ENCODE measurements at places on chromosomes 12 and 14. TPM values are rescaled to one million over a fixed set of nuclear protein-coding genes. Genes with fewer than 3 reads are reported as not detected.

DNA sequence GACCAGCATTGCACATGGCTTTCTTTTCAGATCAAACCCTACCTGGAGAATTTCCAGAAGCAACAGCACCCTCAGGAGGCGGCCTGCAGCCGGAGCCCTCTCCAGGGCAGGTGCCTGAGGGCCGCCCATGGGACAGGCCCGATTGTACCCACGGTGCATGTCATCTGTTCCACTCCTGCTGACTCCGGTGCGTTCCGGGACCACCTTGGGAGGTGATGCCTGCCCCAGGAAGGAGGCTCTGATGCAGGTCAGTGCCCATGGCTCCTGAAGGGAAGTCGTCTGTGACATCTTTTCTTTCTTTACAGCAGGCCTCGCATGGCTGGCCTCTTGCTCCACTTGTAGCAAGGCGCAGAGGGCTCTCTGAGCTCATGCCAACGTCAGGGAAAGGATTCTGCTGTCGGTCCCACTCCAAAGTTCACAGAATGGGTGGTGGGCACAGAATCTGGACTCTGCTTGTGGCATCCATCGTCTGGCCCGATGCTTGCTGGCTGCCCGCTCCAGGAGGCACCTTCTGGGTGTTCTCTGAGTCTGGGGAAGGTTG lies 160.7 kb upstream of the RTL1 start:
- no peak overlapping the region for H3K27ac ChIP-seq
- no peaks in the 10 kb centered on the region for H3K27me3 ChIP-seq
- DNase-seq, result no peak
- no peak overlapping the region for H3K4me3 ChIP-seq
- no peaks in the 10 kb centered on the region for H3K4me1 ChIP-seq

Gene PYGL
- total RNA-seq, result 7.3 TPM

- H3K27me3 ChIP-seq, result no peaks in the 10 kb centered on the region
- no peaks in the 10 kb centered on the region for H3K36me3 ChIP-seq
- H3K27ac ChIP-seq, result no peak overlapping the region
- H3K4me3 ChIP-seq, result no peak overlapping the region
Observed at GRCh38 chr14:102419276-102419675, 56.5 kb downstream of the TECPR2 start.

GRCh38 chr12:32561931-32562341 lies 117.2 kb upstream of the DNM1L start:
- no peak for DNase-seq
- peaks cover 31% of the 10 kb centered on the region for H3K4me1 ChIP-seq
- H3K4me3 ChIP-seq, result no peak overlapping the region
- no peaks in the 10 kb centered on the region for H3K27me3 ChIP-seq

Gene GLT1D1
- total RNA-seq, result not detected

GRCh38 chr12:131385313-131386166 lies 325.4 kb upstream of the SFSWAP start:
- no peak overlapping the region for H3K4me3 ChIP-seq
- no peaks in the 10 kb centered on the region for H3K4me1 ChIP-seq
- DNase-seq, result no peak
- no peak overlapping the region for H3K27ac ChIP-seq
- peaks cover 7% of the 10 kb centered on the region for H3K27me3 ChIP-seq
- H3K36me3 ChIP-seq, result no peaks in the 10 kb centered on the region

Gene NDUFA12
- total RNA-seq, result 110 TPM

DNA sequence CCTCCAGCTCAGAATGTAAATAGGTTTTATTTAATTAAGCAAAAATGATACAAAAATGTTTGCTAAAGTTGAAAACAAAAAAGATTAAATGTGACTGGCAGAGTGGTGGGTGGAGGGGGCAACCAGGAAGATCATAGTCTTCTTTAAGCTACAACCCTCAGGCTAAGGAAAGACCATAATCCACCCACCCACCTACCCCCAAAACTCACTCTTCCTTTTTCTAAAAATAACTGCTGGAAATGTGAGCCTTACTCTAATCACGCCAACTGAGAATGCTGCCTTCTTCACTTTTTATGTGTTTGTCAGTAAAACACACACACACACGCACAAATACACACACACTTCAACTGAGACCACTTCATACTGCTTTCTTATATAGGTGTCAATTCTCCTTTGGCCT lies 230.0 kb upstream of the EGLN3 start:
- no peak for DNase-seq
- no peak overlapping the region for H3K27ac ChIP-seq
- H3K27me3 ChIP-seq, result no peaks in the 10 kb centered on the region
- peaks cover 4% of the 10 kb centered on the region for H3K4me1 ChIP-seq

GRCh38 chr12:69435644-69436043 lies 34.5 kb upstream of the FRS2 start:
- H3K36me3 ChIP-seq, result no peaks in the 10 kb centered on the region
- no peak overlapping the region for H3K27ac ChIP-seq
- no peak overlapping the region for H3K4me3 ChIP-seq

DNA sequence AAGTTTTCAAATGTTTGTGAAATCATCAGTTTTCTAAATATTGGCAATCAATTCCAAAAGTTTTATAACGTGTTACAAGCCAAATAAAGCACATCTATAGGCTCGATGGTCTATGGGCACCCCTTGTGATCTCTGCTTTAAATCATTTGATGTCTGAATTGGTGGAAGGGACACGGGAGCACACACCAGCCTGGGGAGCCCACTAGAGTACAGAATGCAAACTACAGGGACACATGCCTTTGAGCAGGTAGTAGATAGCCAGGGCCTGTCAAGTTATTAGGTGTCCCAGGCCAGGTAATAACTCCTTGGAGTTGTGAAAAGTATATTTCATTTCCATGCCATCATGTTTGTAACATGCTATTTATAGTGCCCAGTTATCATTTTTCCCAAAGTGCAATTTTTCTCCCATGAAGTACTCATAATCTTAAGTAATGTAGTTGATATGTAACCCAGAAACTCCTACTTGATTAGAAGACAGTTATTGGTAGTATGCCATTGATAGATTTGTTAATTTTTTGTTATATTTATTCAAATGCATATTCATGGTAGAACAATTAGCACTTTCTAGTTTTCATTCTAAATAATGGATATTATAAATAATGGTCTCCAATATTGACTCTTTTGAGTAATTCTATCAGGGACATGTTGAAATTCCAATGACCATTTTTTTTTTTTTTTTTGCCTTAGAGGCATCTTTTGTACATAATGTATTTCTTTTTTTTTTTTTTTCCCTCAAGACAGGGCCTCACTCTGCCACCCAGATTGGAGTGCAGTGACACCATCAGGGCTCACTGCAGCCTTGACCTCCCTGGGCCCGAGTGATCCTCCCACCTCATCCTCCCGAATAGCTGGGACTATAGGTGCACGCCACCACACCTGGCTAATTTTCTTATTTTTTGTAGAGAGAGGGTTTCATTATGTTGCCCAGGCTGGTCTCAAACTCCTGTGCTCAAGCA lies 96.9 kb upstream of the FGD4 start:
- no peaks in the 10 kb centered on the region for H3K27me3 ChIP-seq
- H3K36me3 ChIP-seq, result no peaks in the 10 kb centered on the region
- no peak overlapping the region for H3K4me3 ChIP-seq
- no peak overlapping the region for H3K27ac ChIP-seq

GRCh38 chr12:91037276-91037675 lies 20.5 kb downstream of the KERA start:
- no peaks in the 10 kb centered on the region for H3K27me3 ChIP-seq
- no peaks in the 10 kb centered on the region for H3K4me1 ChIP-seq

Gene ITPR2
- 74.8 TPM for total RNA-seq

- no peak overlapping the region for H3K4me3 ChIP-seq
- no peak overlapping the region for H3K27ac ChIP-seq
- H3K27me3 ChIP-seq, result peaks cover 3% of the 10 kb centered on the region
- DNase-seq, result no peak
Observed at GRCh38 chr14:37638599-37638998, 43.2 kb downstream of the TTC6 start.

GRCh38 chr12:75888874-75889613 lies 142.5 kb downstream of the PHLDA1 start:
- H3K4me3 ChIP-seq, result no peak overlapping the region
- H3K27ac ChIP-seq, result no peak overlapping the region
- no peaks in the 10 kb centered on the region for H3K36me3 ChIP-seq
- no peaks in the 10 kb centered on the region for H3K27me3 ChIP-seq
- H3K4me1 ChIP-seq, result no peaks in the 10 kb centered on the region

Gene CLEC4C
- total RNA-seq, result not detected

GRCh38 chr14:41663473-41663850 lies 56.8 kb downstream of the LRFN5 start:
- peaks cover under 1% of the 10 kb centered on the region for H3K4me1 ChIP-seq
- H3K27me3 ChIP-seq, result no peaks in the 10 kb centered on the region
- no peak overlapping the region for H3K4me3 ChIP-seq
- no peak overlapping the region for H3K27ac ChIP-seq

Gene KHNYN
- total RNA-seq, result 43.9 TPM

Gene LALBA
- not detected for total RNA-seq

Gene CARMIL3
- 0.26 TPM for total RNA-seq

DNA sequence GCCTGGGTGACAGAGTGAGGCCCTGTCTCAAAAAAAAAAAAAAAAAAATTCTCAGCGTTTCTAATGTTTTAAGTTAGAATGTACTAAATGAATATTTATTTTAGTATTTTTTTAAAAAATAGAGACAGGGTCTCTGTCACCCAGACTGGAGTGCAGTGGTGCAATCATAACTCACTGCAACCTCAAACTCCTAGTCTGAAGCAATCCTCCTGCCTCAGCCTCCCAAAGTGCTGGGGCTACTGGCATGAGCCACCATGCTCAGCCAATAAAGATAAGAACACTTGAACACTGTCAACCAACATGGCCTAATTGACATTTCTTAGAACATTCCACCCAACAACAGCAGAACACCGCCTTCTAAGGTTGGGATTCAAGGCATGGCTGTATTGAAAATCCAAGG lies 5.1 kb upstream of the DYNC1H1 start:
- H3K27me3 ChIP-seq, result no peaks in the 10 kb centered on the region
- no peak for DNase-seq
- H3K36me3 ChIP-seq, result no peaks in the 10 kb centered on the region
- H3K4me3 ChIP-seq, result no peak overlapping the region
- H3K27ac ChIP-seq, result no peak overlapping the region

Gene LMO3
- total RNA-seq, result 0.89 TPM

GRCh38 chr14:23164250-23164649 lies 19.2 kb downstream of the SLC7A8 start:
- H3K27ac ChIP-seq, result no peak overlapping the region
- peaks cover 24% of the 10 kb centered on the region for H3K4me1 ChIP-seq
- H3K4me3 ChIP-seq, result no peak overlapping the region
- no peaks in the 10 kb centered on the region for H3K27me3 ChIP-seq

GRCh38 chr12:80864046-80864735 lies 73.5 kb downstream of the LIN7A start:
- H3K36me3 ChIP-seq, result no peaks in the 10 kb centered on the region
- DNase-seq, result no peak
- H3K27ac ChIP-seq, result no peak overlapping the region
- no peaks in the 10 kb centered on the region for H3K4me1 ChIP-seq

DNA sequence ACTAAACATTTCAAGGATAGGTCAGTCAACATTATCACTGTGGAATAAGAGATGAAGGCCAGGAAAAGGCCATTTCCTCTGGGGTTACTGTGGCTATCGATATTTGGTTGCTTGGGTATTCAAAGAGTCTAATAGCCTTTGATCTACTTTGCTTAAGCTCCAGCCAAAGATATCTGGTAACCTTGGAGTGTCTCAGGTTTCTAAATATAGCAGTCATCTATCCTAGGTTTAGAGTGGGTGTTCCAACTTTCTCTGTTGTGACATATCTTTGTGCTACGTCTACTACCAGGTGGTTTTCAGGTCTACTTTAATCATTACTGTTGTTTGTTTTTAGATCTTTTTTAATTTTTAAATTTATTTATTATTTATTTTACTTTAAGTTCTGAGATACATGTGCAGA lies 42.4 kb downstream of the RDH12 start:
- no peaks in the 10 kb centered on the region for H3K27me3 ChIP-seq
- H3K4me1 ChIP-seq, result peaks cover 6% of the 10 kb centered on the region
- H3K36me3 ChIP-seq, result peaks cover 11% of the 10 kb centered on the region
- no peak for DNase-seq
- H3K4me3 ChIP-seq, result no peak overlapping the region

Gene INHBE
- total RNA-seq, result not detected

GRCh38 chr14:93160353-93160801 lies 24.3 kb downstream of the MOAP1 start:
- H3K4me3 ChIP-seq, result no peak overlapping the region
- no peaks in the 10 kb centered on the region for H3K27me3 ChIP-seq
- H3K36me3 ChIP-seq, result no peaks in the 10 kb centered on the region

Gene SERPINA10
- total RNA-seq, result not detected

DNA sequence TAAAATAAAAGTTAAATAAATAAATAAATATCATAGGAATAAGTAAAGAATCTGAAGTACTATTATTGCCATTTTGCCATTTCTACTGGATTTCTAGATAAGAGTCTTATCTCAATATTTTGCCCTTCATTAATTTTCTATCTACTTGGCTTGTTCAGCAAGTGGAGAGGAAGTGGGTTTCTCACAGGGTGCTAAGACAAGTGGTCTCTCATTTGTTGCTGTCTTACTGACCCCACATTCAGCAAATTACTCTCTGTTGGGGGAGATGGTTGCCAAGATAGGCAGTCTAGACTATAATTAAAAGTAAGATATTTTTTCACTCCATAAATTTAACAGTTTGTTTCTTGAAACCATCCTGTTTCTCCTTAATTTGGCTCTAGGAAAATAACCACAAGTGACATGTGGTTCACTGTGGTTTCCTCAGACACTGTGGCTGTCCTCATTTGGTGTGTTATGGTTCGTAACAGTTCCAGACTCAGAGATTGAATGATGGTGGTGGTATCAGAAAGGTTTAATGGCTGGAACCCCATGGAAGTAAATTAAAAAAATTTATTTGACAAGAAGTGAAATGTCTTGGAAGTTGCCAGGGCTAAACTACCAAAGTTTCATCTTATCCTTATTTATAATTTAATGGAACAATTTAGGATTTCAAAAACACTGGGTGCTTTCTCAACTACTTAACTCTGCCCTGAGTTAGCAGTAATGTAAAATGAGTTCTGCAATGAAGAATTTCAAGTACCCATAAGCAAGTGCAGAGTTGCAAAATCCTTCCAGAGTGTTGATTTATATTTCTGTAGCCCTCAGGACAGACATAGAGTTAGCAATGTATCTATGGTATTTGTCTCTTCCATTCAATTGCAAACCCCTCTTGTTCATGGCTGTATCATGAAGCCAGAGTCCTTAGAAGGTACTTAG lies 214.8 kb downstream of the MSRB3 start:
- no peaks in the 10 kb centered on the region for H3K27me3 ChIP-seq
- H3K4me1 ChIP-seq, result no peaks in the 10 kb centered on the region
- DNase-seq, result no peak
- no peak overlapping the region for H3K27ac ChIP-seq
- H3K36me3 ChIP-seq, result no peaks in the 10 kb centered on the region
- no peak overlapping the region for H3K4me3 ChIP-seq

Gene TEX52
- total RNA-seq, result not detected

DNA sequence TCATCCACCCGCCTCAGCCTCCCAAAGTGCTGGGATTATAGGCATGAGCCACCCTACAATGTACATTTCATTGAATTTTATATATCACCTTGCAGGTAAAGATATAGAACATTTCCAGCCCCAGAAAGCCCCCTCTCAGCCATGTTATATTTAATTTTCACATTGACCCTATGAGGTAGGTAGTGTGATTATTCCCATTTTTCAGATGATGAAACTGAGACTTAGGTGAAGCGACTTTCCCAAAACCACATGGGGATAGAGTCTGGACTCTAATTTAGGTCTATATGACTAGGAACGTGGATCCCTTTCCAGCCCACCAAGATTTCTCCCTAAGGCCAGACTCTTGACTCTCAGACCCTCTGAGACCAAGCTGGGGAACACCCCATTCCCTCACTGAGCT lies 15.7 kb upstream of the POP5 start:
- DNase-seq, result no peak
- no peak overlapping the region for H3K27ac ChIP-seq
- no peak overlapping the region for H3K4me3 ChIP-seq
- no peaks in the 10 kb centered on the region for H3K27me3 ChIP-seq
- H3K36me3 ChIP-seq, result no peaks in the 10 kb centered on the region
- H3K4me1 ChIP-seq, result peaks cover 10% of the 10 kb centered on the region
